Renal pelvis (tissue), 12 donors: ENCODE measurements at places on chromosomes 7 and 10. TPM values are rescaled to one million over a fixed set of nuclear protein-coding genes. Genes with fewer than 3 reads are reported as not detected.

The CLDN4 gene
- 76.8 TPM for polyA plus RNA-seq

The SNX10 gene
- polyA plus RNA-seq: 15.4 TPM

DNA sequence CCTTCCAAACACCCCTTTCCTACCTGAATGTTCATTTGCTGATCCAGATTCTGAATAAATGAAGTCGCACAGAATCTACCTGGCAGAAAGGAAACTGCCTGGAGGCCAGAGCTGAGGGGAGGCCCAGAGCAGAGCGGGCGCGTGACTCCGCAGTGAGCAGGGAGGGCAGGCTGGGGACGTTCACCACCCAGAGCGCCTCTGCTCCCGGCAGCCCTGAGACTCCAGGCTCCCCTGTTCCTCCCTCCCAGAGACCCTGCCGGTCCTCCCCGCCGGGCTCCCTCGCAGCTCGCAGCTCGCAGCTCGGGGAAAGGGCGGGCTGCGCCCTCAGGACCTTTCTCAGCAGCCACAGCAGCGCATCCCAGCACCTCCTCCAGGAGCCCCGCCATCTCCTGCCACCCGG lies 176.7 kb upstream of the ZNF32 start:
- no peak for DNase-seq

DNA sequence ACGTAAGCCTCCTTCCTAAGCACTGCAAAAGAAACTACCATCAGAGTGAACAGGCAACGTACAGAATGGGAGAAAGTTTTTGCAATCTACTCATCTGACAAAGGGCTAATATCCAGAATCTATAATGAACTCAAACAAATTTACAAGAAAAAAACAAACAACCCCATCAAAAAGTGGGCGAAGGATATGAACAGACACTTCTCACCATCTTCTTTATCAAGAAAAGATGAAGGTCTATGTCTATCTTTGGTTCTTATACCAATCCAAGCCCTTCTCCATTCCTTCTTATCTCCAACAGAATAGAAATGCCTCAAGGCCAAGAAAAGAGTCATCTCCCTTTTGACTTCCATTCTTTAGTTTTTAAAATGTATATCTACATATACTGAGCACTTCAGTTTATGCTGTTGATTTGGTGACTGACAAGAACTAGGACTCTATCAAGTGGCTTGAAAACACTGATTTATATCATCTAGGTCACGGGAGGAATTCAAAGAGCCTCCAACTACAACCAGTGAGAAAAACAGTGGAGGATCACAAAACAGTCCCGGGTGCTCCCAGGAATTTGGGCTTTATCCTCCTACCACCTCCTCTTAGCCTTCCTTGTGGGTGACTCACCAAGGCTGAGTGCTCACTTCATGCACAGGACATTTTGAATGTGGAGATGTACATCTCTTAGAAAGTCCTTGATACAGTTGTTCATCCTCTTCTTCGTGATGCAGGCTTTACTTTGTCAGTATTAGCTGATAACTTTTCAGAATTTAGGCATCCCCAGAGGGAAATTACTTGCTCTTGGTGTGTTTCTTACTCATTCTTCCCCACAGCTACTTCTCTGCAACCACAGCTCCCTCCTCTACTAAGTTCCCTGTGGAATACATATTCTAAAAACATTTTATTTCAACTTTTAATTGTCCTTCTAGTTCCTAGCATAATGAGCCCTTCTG lies 15.4 kb downstream of the TAS2R41 start:
- no peak for DNase-seq

The PODXL gene
- 738 TPM for polyA plus RNA-seq

The UTF1 gene
- not detected for polyA plus RNA-seq

The PTN gene
- polyA plus RNA-seq: 141 TPM

DNA sequence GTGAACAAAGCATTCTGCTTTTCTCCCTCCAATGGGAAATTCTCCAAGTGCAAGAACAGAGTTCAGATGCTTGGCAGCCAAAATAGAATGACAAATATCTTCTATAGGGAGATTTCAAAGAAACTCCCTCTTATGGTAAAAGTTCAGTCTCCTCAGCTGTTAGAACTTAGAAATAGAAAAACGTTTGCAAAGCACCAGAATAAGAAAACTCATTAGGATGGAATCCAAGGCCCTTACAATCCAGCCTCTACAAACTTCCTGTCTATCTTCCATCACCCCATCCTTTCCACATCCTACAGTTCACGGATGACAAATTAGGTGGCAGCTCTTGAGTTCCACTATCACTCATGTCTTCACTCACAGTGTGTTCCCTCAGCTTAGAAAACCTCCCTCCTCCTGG lies 25.7 kb downstream of the FAM13C start:
- peak; percentile 27 for DNase-seq

- no peak for DNase-seq
Measured at GRCh38 chr10:47283848-47284247, 16.1 kb upstream of the GDF10 start.

DNA sequence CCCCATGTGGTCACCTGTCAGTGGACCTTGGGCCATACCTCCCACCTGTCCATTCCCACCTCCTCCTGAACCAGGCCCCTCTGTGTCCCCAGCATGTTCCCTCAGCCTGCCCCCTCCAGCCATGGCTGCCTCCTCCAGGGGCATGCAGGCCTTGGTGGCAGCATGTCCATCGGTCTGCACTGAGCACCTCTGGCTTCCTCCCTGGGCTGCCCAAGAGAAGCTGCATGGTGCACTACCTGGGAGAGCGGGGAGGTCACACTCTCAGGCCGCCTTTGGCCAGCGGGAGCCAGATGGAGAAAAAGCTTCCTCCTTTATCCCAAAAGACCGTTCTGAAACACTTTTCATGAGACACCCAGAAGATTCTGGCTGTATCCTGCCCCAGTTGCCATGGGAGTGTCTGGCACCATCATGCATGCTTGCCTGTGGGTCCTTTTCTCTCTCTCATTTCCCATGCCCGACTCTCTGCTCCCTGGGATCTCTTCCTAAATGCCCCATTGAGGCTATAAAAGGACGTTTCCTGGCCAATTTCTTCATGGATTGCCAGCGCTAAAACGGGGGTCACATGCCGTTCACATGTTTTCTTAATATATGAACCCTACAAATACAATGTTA lies 45.5 kb upstream of the MGMT start:
- no peak for DNase-seq

The ETV1 gene
- 37.5 TPM for polyA plus RNA-seq
